ENCODE measurements at places on chromosomes 6 and 20.

DNA sequence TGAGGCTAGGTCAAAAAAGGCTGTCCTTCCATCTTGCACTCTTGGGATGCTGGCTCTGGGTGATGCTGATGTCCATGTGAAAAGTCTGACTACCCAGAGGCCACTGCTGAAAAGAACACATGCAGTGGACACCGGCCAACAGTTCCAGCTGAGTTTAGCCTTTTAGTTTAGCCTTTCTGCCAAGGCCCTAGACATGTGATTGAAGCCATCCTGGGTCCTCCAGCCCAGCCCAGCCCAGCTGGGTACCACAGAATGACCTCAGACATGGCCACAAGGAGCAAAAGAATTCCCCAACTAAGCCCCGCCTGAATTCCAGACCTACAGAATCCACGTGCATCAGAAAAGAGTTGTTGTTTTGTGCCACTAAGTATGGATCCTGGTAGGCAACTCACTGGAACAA is 17.4 kb downstream of the PIGT start:
- DNase-seq = no peak

DNA sequence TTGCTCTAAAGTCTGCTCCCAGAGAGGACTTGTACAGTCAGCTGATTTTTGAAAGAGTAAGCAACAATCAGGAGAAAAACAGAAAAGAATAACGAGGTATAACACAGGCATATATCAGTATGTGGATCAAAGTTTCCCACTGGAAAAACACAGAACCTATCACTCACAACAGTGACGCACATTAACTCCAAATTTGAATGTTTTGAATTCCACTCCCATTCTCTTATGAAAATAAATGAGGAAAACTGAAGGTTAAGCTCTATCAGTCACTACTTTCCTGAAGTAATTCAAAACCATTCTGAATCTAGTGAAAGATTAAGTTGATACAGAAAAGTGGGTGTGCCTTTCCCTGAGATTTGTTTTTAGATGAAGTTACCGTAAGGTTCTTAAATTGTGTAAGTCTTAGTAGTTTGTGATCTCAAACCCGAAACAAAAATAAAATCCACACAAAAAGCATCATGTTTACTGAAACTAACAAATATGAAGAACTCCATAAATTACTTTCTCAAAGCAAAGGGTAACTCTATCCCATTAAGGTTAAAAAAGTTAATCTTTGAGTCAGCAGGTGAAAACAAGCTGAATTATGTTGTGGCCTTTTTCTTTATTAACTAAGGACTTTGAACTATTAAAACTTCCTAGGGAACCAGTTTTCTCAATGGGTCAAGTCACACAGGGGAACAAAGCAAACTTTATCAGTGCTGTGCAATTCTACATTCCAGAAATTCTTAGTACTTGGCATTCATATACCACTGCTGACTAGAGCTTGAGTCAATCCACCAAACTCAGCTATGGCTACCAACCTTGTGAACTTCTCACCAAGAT is 115.7 kb downstream of the OGFRL1 start:
- DNase-seq = no peak

- no peak for DNase-seq
Observed at GRCh38 chr6:25366903-25367545, 87.8 kb downstream of the CARMIL1 start.

DNA sequence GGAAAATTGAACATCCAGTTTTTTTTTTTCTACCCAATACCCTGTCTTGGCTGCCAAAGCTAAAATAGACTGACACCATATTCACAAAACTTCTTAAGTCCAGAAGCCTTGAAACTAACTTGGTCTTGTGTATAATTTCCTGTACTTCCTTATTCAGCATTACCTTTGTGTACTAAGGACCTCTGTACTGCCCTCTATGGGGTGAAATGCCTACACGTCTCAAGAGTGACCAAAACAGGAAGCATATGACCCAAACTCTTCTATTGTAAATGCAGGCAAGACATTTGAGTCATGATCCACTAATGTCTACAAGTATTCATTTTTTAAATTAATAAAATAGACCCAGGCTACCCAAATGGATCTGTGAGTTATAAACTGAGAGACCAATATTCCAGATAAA is 50.4 kb downstream of the HMGCLL1 start:
- DNase-seq = no peak

- DNase-seq = no peak
Observed at GRCh38 chr20:57236813-57237584, 29.4 kb downstream of the BMP7 start.

DNA sequence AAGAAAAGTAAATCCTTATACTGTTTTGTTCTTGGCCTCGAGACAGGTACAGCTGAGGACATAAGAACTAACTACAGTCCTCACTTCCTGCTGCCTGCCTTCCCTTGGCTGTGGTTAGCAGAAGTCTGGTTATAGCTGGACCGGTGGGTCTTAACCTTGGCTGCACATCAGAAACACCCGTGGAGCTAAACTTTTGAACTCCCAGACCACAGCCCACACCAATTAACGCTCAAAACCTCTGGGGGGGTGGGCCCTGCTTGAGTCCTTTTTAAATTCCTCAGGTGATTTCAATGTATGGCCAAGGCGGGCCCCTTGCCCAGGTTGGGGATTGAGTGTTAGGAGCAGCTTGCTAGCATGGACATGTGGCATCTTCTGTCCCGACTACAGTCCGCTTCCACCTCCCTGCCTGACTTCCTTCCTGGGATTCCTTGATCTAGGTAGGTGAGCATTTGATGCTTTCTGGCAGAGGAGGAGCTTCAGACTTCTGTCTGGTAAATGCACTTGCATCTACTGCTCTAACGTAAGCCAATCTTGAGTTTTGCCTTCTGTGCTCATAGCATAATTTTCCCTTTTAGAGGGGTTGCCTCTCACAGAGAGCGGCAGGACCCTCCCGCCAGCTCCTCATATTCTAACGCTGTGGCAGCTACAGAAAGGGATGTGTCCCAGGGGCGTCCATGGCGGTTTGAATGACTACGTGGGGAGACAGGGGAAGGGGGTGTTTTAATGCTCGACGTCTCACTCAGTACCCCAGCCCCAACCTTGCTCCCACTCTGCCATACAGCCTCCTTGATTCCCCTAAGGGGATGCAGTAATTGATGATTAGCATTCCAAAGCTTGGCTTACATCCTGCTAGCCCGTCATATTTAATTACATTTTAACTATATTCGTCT is 390.1 kb downstream of the ZFAND3 start:
- no peak for DNase-seq

Data from activated T-cell treated with anti-CD3 and anti-CD28 coated beads for 4 hours (primary cell).